ENCODE measurements at places on chromosomes 3 and 15.

- no peak for DNase-seq
Measured at GRCh38 chr15:67745073-67746006, 80.0 kb upstream of the SKOR1 start.

GRCh38 chr3:61595288-61595687 is 33.9 kb downstream of the PTPRG start:
- no peak for DNase-seq

- no peak for DNase-seq
Measured at GRCh38 chr3:23741036-23741706, 64.6 kb upstream of the UBE2E1 start.

DNA sequence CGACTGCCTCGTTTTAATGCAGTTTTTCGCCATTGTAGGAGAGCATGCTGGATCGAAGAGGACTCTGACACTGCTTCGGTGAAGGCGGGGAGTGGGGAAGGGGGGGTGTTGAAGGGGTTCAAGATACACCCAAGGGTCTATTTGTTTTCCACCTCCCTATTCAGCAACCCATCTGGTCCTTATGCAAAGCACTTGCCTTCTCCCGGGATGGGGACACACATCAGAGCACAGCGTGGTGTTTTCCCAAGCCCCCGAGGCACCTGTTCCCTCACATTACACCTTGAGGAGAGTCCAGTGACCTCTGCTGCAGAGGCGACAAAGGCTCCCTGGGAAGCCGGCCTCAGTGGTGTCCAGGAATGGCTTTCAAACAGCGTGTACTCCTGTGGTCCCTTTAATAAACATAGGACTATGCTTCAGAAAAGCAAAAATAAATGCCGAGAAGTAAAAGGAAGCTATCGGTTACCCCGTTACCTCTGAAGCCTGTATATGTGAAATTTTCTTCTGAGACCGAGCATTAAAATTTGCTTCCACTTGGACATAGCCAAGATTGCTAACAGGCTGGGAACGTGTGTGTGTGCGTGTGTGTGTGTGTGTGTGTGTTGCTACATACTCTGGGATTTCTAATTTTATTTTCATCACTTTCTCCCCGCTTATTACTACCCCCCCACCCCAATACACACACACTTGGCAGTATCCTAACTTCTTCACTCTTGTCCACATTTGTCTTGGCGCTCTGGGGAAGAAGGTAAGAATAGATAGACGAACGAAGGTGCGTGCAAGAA is 53.2 kb downstream of the CCDC54 start:
- DNase-seq, result no peak

- no peak for DNase-seq
Measured at GRCh38 chr3:55443346-55443745, 43.8 kb downstream of the WNT5A start.

All from AG04449 (cell line).